ENCODE measurements at places on chromosomes 16 and 17.

- no peak for DNase-seq
Observed at GRCh38 chr17:17886226-17886625, 49.4 kb upstream of the SREBF1 start.

DNA sequence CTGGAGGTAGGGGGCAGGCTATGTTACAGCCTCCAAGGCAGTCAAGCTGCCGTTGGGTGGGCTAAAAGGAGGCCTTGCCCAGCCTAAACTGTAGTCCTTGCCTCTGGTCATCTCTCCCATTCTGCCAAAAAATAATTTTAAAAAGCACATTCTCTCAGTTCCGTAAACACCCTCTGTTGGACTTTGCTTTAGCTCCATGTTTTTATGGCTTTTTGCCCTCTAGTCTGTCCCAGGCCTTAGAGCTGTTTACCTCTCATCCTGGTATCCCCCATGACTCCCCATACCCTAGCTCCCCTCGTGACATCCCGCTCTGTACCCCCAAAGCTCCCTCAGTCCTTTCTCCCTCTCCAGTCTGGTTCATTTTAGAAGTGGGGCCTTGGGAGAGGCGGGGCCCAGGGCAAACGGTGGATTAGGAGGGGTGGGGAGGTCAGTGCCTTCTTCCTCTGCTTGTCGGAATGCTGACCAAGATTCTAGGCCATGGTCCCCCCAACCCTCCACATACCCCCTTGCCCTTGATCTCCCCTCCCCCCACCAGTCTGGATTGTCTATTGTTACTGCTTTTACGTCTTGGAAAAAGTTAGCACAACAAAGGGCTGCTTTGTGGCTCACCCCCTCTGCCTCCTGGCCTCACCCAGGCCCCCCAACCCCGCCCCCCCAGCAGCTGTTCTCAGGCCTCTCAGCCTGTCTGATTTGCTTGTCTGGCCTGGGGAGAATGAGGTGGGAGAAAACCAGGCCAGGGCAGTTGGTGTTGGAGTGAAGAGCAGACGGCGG lies 18.4 kb downstream of the GJD3 start:
- no peak for DNase-seq

GRCh38 chr17:7927596-7927995 lies 2.1 kb downstream of the KCNAB3 start:
- no peak for DNase-seq

DNA sequence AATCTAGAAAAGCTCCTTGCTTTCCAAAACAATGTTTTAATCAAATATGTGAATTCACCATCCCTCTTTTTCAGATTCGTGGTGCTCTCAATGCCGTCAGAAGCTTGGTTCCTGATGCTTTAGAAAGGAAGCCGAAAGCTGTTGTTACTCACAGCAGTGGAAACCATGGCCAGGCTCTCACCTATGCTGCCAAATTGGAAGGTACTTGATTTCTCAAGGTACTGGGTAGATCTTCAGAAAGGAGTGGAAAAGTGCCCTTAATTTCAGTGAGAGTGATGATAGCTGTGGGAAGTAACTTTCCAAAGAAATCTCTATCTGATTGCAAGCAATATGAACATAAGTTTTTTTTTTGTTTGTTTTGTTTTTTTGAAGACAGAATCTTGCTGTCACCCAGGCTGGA lies 14.0 kb downstream of the SRR start:
- no peak for DNase-seq

DNA sequence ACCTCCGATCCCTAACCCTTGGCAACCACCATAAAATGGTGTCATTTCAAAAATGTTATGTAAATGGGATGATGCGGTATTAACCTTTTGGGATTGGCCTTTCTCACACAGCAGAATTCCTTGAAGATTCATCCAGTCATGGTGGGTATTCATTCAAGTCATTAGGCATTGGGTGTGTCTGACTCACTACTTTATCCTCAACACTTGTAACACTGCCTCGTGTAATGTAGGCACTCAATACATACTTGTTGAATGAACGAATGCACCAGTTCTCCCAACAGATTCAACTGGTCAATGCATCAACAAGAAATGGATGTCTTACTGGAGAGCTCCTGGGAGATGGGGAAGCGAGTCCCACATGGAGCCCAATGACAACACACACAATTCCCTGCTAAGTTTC lies 21.8 kb upstream of the GAN start:
- DNase-seq = no peak

GRCh38 chr17:19610311-19610710 lies 38.2 kb upstream of the ALDH3A2 start:
- DNase-seq = no peak

DNA sequence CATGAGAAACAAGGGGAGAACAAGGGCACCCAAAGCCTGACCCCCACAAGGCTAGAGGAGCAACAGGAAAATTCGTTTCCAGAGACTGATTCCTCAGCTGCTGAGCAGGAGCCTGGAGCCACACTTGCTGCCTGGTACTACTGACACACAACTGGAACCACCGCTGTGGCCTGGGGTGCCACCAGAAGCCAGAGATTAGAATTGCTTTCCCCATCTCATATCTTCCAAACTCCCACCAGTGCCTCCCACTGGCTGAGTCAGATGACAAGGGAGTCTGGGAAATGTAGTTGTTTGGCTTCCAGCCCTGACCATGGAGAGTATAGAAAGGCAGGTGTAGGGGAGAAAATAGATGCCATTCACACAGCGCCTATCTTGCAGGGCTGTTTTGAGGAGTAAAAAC lies 4.1 kb upstream of the TMEM11 start:
- DNase-seq = peak; percentile 31

DNA sequence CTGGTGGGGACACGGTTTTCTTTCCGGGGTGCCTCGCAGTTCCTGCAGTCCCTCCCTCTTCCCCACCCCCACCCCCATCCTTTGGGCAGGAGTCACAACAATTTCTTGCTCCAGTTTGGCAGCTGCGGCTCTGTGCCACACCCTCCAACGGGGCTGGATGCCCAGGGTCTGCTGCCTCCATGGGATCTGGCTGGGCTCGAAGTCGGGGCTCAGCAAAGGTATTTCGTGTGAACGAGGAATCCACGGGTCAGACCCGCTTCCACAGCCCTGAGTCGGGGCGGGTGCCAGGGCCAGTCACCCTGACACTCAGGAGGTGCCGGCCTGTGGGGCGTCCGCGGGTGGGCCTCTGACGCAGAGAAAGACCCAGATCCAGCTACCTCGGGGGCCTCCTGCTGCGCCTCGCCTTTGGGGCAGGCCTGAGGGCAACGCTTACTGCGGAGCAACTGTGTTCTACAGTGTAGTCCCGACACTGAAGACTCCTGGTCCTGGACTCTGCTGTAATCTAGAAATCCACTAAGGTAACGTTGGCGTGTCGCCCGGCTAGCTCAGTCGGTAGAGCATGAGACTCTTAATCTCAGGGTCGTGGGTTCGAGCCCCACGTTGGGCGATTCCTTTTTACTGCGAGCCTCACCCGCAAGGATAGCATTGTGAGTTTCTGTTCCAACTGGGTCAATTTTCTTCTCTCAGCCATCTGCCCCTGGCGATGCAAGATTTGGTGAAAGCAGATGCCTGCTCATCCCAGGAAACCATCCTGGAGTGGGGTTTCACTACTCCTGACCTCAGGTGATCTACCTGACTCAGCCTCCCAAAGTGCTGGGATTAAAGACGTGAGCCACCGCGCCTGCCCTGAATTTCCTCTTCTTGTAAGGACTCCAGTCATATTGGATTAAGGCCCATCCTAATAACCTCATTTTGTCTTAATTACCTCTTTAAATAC lies 12.6 kb upstream of the OR1F1 start:
- no peak for DNase-seq

DNA sequence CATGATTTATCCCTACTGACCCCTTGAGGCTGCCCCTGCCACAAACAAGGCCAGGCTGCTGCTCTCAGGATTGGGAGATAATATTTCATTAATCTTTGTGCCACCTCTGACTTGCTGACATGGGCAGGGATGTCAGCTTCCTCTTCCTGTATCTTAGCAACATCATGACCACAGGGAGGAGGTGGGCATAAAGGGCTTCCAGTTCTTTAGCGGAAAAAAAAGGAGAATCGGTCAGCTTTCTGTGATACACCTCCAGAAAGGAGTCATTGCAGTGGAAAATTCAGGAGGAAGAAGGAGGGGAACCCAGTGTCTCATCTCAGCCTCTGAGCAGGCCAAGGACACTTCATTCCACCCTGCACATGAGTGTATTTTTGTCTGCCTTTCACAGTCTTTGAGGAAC lies 206.8 kb upstream of the SDK2 start:
- no peak for DNase-seq

DNA sequence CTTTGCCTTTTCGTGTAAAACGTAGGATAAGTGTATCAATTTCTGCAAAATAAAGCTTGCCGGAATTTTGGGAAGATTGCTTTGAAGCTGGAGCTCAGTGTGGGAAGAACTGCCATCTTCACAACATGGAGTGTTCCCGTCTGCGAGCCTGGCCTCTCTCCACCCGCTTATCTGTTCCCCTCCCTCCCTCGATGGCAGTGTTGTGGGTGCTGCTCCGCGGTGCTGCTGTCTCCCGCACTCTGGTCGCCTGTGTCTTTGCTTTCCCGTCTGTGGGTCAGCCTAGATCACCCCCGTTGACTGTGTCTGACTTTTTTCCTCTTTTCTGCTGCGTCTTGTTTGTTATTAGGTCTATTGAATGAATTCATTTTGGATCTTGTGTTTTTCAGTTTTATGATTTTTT lies 17.0 kb downstream of the ACSF3 start:
- no peak for DNase-seq

DNA sequence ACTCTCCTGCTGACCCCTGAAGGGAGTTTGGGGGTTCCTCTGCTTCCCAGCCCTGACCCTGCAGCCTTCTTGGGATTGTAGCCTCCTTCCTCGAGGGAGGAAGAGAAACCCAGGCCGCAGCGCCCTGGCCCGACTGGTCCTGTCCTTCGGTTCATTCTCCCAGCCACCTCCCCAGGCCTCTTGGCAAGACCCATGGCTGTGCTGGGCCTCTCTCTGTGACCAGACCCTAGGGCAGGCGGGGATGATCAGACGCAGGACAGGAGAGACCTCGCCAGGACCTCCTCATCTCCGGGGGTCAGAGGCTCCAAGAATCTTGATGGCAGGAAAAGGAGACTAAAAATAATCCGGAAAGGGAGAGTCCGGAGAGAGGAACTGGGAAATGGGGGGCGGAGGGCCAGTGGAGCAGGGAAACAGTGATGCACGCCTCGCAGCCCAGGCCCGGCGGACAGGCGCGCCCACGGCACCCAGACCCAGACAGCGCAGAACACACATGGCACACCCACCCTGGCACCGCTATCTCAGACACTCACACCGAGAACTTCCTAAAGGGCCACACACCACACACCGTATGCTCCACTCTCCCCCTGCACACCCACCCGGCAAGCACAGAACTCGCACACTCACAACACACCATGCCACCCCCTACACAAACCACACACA lies 1.2 kb downstream of the ARHGEF15 start:
- DNase-seq = no peak

- DNase-seq = no peak
Observed at GRCh38 chr17:27895940-27896535, 2.9 kb upstream of the LYRM9 start.

- DNase-seq = no peak
Observed at GRCh38 chr17:43784628-43785101, 4.4 kb downstream of the CFAP97D1 start.

- DNase-seq = no peak
Observed at GRCh38 chr16:1584926-1585484, 26.9 kb downstream of the IFT140 start.

GRCh38 chr17:59376506-59376905 lies 45.1 kb downstream of the YPEL2 start:
- no peak for DNase-seq

DNA sequence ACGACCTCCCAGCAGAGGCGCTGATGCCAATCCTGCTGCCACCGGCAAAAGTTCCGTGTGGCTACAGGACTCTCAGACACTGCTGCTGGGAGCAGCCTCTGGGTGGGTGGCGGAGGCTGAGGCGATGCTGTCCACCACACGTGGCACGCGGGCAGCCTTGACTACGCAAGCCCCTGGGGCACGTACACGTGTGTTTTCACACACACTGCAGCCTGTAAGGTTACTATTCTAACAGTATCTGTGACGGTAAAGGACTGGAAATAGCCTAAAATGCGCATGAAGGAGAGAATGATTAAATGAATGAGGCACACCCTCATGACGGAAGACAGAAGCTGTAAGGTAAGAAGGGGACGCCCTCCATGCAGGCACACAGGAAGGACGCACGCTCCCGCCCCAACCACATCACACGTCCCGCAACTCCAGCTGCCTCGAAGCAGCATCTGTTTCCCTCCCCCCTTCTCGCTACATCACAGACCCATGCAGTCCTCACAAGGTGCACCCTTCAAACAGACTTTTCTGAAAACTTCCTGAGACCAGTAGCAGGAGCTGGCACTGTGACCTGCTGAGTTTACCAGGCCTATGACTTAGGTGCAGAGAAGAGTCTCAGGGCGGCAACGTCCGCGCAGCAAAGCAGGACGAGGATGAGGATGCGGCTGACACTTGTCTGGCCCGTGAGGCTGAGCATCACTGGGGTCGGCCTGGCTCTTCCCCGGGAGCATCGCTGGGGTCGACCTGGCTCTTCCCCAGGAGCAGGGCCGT lies 28.7 kb upstream of the FASN start:
- DNase-seq = no peak

DNA sequence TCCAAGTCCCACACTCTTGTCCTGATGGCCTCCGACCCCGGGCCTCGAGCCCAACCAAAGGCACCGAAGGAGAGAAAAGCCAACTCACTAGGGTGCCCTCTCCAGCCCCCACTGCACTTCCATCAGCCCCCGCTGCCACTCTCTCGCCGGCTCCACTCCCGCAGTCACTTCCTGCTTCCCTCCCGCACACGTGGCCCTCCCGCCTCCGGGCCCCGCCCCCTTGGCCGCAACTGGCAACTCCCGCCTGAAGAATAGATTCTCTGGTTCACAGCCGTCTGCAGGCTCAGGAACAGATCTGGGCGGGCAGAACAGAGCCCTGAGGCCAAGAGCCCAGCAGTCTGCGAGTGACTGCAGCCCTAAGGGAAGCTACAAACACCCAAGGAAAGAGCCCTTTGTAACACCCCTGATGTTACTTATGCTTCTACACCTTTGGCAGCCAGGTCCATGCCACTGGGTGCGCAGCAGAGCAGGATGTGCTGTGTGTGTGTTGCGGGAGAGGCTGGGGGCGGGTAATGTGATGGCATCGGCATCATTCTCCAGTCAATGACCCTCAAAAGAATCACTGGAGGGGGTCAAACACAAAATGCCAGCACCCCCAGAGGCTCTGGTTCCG lies at the start of gene SLC39A11:
TSS of gene SLC39A11 (minus strand) at position 166 of the 613 bp plus-strand sequence. CDS start 3,924 bp downstream, outside the sequence.
- peak; percentile 94 for DNase-seq

- no peak for DNase-seq
Observed at GRCh38 chr17:38442548-38442947, 14.3 kb downstream of the ARHGAP23 start.

DNA sequence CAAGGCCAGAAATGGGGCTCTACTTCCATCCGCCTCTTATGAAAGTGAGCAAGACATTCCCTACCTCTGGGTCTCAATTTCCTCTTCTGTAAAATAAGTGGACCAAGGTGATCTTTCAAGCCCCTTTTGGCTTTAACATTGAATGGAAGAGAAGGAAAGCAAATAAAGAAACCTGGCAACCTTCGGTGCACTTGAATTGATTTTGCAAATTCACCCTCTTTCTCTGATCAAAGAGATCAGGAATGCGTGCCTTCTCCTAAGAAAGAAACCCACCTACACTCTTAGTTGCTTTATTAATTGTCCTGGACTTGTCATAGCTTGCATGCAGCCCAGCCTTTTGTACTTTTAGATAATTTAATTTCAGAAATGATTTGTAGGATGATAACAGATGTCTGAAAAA lies 3.0 kb downstream of the MSI2 start:
- no peak for DNase-seq

Measured in RKO (cell line).